Muscle of arm (tissue), 14 donors: ENCODE measurements at places on chromosomes 4 and X.

GRCh38 chr4:61201961-61202637 lies 2.0 kb downstream of the ADGRL3 start:
- DNase-seq, result peak; percentile 43

DNA sequence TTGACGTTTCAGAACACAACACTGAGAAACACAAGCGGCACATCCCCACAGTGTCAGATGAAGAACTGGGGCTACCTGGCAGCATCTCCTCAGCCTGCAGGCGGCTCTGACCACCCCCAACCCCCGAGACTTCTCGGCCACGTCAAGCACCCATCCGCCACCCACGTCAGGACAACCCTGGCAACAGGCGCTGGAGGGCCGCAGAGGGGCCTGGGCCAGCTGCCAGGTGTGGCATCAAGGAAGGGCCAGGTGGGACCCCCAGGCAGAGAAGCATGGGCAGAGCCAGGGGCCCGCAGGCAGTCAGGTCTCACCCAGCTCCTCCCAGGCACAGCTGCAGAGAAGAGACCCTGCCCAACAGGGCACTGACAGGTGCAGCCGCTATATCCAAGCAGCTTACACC lies 22.3 kb downstream of the GAK start:
- no peak for DNase-seq

DNA sequence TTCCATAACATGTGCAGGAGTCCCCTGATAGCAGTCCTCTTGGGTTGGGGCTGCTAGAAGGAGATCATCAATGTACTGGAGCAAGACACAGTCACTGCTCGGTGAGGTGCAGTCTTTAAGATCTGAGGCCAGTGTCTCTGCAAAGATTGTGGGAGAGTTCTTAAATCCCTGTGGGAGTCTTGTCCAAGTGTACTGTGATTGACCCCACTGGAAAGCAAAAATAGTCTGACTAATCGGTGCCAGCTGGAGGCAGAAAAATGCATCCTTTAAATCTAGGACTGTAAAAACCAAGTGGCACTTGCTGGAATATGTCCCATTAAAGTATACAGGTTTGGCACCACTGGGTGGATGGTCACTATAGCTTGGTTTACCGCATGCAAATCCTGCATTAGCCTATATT lies 31.1 kb downstream of the SULT1E1 start:
- no peak for DNase-seq

DNA sequence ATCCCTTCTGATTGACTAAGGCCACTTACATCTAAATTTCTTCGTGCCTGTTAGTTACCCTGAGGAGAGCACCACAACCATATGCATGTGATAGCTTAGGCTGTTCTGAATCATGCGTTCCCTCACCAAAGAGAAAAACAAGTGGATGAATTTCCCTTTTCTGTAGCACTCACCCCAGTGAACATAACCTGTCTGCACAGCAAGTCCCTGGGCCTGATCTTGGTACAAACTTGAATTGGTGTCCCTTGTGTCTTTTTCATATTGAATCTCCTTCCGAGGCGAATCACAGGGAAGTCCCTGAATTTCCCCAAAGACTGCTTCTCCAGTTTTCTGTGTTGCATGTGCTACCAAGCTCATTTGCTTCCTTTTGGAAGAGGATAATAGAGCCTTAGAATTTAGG lies 100.4 kb downstream of the KLHL8 start:
- no peak for DNase-seq

- no peak for DNase-seq
These were observed 10.5 kb upstream of the GLUD2 start for GRCh38 chrX:121036951-121037350.

DNA sequence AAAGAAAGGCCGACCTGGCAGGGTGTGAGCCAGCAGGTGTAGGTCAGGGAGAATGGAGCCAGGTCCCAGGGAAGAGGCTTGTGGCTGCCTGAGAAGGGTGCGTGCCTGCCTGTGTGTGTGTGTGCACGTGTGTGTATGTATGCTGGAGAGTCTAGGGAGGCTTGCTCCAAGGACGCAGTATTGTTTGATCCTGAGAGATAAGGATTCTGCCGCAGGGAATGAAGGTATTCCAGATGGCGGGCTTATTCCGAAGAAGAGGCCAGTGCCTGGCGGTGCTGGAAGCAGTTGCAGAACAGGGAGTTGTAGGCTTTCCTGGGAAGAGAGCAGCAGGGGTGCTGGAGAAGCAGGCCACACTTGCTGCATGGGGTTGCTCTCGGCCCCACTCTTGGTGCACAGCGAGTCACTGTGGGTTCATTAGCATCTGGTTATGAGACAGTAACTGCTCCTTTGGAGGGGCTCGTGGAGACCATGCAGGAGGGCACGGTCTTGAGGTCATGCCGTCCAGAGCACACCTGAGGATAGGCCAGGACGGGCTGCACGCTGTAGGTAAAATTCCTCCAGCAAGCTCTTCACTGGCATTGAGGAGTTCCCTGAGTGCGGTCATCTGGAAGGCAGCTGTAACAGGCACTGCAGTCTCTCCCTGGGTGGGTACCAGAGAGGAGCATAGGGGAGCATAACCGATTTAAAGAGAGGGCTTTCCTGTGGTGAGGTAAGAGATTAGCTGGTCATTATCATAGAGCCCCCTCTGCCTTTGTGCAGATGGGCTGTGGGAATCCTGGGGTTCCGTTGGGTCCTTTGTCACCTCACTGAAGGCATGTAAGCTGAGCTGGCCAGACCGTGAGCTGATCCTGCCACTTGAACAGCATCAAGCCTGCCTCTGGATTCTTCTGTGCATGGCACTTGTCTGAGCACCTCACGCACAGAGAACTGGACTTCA lies 29.9 kb upstream of the MSANTD1 start:
- DNase-seq, result no peak

DNA sequence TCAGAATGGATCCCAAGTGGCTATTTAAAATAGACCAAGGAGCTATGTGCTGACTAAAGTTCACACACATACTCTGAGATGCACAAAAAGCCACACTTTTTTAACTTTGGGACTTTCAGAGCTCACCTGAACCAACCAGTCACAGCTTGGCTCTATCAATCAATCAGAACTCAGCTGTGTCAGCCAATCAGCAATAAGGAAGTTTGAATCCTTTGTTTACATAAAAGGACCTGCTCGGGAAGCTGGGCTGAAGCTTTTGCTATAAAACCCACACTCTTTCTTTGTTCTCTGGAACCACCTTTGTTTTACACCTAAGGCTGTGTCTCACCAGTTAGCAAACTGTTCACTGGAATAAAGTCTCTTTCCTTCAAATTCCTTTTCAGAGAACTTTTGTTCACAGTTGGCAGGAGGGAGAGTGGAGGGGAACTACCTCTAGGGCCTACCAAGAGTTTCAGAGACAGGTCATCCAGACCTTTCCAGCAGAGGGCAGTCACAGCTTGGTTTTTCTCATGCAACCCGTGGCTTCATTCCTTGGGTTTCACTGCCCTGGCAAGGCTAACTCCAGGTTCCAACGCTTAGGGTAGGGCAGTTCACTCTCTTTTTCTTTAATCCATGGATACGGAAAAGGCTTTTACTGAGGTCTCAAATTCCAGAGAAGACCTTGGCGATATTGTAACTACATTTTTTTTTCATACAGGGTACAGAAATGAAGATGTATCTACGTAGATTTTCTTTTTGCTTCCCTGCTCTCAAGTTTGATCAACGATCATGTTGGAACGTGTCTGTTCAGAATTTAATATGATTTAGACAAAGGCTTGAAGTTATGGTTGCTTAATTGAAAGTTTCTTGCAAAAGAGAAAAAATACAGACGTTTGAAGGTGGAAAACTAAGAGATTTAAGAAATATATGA lies 80.7 kb downstream of the GPRIN3 start:
- DNase-seq, result peak; percentile 83

DNA sequence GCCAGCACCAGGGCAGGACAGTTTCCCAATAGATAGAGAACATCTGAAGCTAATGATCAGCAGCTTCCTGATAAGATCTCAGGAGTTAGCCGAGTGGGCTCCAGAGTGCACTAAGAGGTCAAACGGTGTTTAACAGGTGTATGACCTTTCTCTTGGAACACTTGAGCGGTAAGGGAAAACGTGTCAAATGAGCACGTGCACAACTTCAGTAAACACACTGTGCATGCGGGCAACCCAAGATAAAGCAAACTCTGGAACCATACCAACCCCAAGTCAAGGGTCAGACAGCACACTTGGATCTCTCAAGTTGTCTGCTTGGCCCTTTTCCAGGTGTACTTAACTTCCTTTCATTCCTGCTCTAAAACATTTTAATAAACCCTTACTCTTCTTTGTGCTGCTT lies 1941.5 kb upstream of the PCDH10 start:
- DNase-seq, result no peak

DNA sequence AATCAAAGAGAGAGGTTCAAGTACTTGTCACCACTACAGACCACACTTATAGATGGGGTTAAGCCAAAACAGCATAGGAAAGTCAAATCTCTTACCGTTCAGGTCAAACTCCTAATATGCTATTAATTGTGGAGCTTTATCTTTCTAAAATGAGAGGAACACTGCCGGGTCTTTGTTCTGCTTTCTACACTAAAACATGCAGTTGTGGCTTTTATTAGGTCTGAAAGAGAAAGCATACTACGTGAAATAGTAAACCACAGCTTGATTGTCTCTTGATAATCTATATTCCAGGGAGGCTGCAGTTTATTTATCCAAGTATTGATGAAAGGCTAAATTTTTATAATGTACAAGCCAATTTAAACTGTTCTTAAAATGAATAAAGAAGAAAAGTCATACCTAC lies 12.3 kb upstream of the INPP4B start:
- DNase-seq, result no peak

- DNase-seq, result peak; percentile 25
These were observed 27.2 kb downstream of the BST1 start for GRCh38 chr4:15729910-15730533.

DNA sequence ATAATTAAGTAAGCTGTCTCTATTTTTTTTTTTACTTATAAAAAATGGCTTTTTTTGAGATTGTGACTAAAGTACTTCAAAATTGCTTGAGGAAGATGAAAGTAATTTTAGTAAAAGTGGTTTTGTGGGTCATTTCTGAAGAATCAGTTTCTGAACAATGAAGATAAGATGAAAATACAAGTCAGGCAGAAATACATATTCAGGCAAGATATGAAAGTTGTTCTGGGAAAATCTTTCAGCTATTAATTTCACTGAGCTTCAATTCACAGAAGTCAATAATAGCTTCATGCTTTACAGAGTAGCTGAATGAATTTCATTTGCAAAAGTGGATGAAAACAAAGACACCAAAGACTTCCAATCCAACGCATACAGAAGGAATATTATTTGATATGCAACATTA lies 305.2 kb upstream of the ARSJ start:
- no peak for DNase-seq

DNA sequence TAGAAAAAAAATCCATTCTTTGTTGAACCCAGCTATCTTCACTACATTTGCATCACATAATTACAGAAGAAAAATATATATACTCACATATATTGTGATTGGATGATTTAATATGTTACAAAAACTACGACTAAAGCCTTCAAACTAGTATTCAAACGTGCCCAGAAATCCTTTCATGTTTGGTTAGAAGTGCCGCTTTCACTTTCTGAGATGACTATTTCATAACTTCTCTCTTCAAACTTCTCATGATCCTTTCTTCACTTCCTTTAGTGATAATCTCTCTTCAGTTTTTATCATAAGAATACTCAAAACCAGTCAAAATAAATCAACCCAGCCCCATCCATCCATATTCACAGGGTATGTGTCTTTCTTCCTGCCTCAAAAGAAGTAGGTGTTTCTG lies 50.8 kb upstream of the NAF1 start:
- no peak for DNase-seq

GRCh38 chr4:162115333-162115732 lies 48.5 kb downstream of the FSTL5 start:
- no peak for DNase-seq

- DNase-seq, result no peak
These were observed 196.3 kb upstream of the MAB21L2 start for GRCh38 chr4:150385606-150386005.

- DNase-seq, result no peak
These were observed 934 bp downstream of the PDHA1 start for GRCh38 chrX:19344661-19345060.

- no peak for DNase-seq
These were observed 9.6 kb upstream of the OTUD4 start for GRCh38 chr4:145189981-145190380.

DNA sequence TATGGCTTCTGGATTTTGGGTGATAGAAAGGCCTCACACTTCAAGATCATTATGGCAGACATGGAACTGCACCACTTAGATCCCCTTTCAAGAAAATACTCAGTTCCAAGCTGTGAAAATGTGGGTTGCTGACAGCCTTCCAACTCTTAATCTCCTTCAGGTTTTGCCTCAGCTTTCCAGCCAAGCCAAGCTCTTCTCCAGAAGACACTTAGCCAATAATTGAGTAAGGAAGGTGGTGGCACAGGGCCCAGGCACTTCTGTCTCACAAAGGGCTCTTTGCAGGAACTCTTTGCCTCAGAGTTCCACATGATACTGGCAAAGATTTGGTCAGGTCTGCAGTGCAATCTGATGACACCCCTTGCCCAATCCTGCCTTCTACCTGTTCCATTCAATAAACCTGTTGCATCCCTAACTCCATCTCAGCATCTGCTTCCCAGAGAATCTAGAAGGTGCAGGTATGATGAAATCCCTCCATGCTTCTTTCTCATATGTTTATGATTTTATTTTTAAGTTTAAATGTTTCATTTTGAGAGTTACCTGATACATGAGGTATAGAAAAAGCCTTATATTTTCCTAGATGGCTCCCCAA lies 30.6 kb downstream of the ANXA5 start:
- DNase-seq, result no peak
